ENCODE measurements at places on chromosomes 7 and 10.

- DNase-seq, result no peak
Measured at GRCh38 chr10:3554121-3554522, 230.9 kb downstream of the KLF6 start.

GRCh38 chr10:24723788-24724380 is at the start of gene ARHGAP21:
TSS of gene ARHGAP21 (minus strand) at chr10:24723887. CDS start at chr10:24721899, 1,988 bp downstream.
- DNase-seq, result peak; percentile 83

DNA sequence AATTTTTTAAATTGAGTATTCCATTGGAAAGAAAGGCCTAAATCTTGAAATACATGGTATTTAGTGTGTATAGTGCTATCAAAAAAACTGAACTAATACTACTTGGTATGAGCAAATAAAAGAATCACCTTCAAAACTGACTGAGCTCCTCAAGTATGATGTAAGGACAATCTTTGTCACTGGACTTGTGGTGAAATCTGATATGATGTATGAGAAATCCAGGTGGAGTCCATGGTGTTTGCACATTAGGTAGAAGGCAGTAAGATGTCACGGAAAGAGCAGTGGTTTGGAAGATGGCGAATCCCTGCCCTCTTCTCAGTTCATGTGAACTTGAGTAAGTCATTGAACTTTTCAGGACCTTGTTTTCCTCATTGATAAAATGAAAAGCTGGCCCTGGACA is 62.1 kb upstream of the COL1A2 start:
- no peak for DNase-seq

GRCh38 chr7:28024786-28025334 is 155.7 kb downstream of the JAZF1 start:
- DNase-seq, result no peak

DNA sequence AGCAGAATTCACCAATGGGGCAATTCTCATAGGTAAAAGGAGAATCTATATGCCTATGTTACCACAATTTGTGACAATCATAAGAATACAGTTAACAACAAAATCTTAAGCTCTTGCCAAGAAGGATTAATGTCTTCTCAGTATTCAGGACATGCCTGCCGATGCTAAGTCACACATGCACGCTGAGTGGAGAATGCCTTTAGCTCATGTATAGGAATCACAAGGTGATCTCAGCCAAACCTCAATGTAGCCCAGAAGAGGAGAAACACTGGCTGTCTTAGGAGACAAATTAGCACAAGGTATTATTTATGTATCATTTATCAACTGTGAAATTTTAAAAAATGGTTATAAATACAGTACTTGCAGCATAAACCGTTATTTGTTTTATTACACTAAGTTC is 2.7 kb downstream of the HTR7 start:
- DNase-seq, result no peak

- no peak for DNase-seq
Measured at GRCh38 chr10:84957427-84957826, 629.0 kb downstream of the CCSER2 start.

- no peak for DNase-seq
Measured at GRCh38 chr7:1288390-1288995, 55.8 kb downstream of the UNCX start.

DNA sequence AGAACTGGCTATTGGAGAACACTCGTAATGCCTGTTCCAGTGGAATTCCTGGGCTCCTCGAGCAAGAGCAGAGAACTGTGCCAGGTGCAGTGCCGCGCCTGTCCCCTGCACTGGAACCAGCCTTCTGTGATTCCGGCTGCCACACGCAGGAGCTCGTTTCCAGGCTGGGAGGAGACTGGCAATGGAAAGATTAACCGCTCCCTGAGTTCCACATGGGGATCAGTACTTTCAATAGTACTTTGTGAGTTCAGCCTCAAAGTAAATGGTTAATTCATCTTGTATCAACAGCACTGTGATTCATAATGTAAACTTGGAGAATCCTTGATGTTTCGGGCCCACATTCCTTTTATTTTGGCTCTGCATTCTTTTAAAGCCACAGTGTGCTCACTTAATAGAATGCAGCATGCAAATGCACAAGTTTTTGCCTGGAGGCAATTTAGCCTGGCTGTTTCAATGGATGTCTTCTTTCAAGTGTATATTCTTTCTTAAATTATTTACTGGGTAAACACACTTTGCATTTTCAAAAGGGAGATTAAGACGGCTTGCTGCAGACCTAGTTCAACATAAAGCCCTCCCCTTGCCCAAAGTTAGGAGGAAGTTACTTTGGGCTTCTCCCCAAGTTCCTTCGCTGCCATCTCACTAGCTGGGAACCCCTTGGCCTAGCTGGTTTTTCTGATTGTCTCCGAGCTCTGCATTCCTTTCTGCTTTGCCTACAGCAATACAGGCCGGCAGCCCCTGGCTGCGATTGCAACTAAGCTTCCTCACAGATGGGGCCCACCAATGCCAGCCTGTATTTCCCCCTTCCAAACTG is 138.1 kb upstream of the TCF7L2 start:
- peak; percentile 98 for DNase-seq

GRCh38 chr10:23171232-23171876 is 20.8 kb upstream of the PTF1A start:
- DNase-seq, result peak; percentile 13

DNA sequence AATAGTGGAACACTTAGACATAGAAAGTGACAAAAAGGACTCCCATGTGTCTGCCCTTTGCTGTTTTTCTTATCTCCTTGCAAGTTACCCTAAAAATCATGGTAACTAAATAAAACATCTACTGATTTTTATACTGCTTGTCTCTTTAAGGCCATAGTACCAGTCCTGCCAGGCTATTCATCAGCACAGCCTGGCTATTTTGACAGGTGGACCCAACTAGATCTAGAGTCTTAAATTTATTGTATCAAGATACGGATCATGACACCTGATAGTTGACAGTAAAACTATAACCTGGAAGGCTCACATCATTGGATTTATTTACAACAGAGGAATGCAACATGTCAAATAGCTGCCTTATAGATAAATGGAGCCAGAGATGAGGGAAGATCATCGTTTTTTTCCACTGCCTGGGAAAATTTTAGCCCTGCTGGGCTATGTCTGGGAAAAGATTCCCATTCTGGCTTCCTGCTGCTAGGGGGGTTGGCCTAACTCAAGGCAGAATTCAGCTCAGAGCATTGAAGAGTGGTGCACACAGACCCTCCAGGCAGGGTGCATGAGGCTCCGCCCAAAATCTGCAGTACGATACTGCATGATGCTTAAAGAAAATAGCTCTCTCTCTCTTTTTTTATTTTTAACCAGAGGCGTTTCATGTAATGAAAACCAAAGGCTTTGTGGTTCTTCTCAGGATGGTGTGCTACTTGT is 292.0 kb upstream of the FZD8 start:
- no peak for DNase-seq

GRCh38 chr7:1942941-1943289 is 272.8 kb downstream of the ELFN1 start:
- DNase-seq, result no peak

All from EL (cell line).